ENCODE measurements at places on chromosomes 12 and 14. TPM values are rescaled to one million over a fixed set of nuclear protein-coding genes. Genes with fewer than 3 reads are reported as not detected.

TTC7B gene
- total RNA-seq: 26.8 TPM

TAS2R7 gene
- total RNA-seq: not detected

EMP1 gene
- 276 TPM for total RNA-seq

KLRC4 gene
- total RNA-seq: 1.3 TPM

MIPOL1 gene
- total RNA-seq: 12.5 TPM
